Substantia nigra (tissue), 51 donors: ENCODE measurements at places on chromosomes 6 and 20.

GRCh38 chr20:14685183-14685582, 347.8 kb upstream of the FLRT3 start:
- DNase-seq, result no peak

DNA sequence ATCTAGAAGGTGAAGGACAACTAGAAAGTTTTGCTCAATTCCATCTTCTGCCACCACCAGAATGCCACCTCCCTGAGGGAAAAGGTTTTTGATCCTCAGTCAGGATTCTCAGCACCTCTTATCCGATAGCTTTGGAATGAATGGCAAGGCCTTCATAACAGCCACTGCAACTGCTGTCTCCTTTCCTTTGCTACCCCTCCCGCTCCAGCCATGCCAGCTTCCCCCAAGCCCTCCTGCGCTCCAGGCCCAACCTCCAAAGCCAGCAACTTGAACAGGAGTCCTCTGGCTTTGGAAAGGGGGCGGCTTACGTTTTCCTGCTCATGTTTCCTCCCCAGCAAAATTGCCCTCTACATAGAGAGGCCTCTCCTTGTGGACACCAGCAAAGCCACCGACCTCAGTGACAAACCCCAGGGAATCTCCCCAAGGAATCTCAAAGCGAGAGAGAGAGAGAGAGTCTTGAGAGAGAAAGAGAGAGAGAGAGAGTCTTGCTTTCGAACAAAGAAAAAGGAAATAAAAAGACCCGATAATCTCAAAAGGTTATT, 420 bp upstream of the BTN2A1 start:
- DNase-seq, result peak; percentile 57

- no peak for DNase-seq
Observed at GRCh38 chr6:159473475-159474263, 219.4 kb downstream of the SOD2 start.

- DNase-seq, result no peak
Observed at GRCh38 chr6:91659891-91660290, 1073.0 kb upstream of the MAP3K7 start.

DNA sequence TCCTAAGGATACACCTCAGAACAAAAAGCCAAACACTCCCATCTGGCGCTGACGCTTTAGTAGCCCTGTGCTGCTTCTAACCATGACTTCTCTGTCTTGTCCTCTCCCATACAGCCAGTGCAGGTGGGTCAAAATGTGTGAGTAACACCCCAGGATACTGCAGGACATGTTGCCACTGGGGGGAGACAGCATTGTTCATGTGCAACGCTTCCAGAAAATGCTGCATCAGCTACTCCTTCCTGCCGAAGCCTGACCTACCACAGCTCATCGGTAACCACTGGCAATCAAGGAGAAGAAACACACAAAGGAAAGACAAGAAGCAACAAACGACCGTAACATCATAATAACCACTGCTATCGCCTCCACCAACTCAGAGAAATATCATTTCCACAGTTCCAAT, 1.4 kb downstream of the DEFB132 start:
- no peak for DNase-seq
